ENCODE measurements at places on chromosomes 13 and 19.

GRCh38 chr19:18204394-18205199 lies 755 bp upstream of the RAB3A start:
- no peak for DNase-seq

GRCh38 chr19:14366529-14366928 lies 14.7 kb upstream of the ADGRE5 start:
- DNase-seq, result peak; percentile 75

DNA sequence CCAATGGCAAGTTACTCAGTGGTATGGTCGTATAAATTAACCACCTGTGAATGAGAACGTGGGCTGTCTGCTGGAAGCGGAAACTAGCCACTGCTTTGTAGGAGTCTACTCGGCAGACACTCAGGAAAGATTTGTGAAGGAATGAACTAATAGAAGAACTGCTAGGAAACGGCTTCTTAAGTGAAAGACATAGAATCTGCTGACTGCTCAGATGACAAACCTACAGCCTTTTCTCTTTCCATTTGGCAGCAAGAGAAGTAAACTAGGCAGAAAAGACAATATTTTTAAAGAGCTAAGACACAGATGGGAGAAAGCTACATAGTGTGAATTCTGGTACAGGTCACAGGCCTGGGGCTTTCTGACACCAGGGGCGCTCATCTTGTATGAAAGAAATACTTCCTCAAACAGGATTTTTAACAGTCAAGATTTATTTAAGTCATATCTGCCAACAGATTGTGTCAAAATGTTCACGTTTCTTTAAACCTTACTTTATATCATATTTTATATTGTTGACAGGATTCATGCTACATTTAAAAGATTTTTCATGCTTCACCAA lies 78.4 kb downstream of the MIPEP start:
- no peak for DNase-seq

GRCh38 chr19:31347828-31348392 lies 1.3 kb downstream of the TSHZ3 start:
- DNase-seq, result no peak

DNA sequence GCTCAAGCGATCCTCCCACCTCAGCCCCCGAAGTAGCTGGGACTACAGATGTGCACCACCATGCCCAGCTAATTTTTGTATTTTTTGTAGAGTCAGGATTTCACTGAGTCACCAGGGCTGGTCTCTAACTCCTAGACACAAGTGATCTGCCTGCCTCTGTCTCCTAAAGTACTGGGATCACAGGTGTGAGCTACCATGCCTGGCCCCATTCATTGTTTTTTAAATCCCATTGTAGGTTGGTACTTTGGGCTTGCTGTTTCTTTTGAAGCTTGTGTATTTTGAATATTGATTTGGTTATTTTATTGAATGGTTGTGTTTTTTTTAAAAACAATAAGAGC lies 26.7 kb downstream of the ZMYM2 start:
- no peak for DNase-seq

DNA sequence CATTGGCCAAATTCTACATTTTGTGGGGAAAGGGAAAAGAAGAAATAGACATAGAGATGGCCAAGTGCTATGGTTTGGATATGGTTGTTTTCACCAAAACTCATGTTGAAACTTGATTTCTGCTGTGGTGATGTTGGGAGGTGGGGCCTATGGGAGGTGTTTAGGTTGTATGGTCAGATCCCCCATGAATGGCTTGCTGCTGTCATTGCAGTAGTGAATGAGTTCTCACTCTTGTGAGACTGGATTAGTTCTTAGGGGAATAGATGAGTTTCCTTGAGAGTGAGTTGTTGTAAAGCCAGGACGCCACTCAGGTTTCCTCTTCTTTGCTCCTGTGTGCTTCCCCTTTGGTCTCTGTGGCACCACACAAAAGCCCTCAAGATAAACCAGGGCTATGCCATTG lies 242.6 kb upstream of the RFC3 start:
- no peak for DNase-seq

DNA sequence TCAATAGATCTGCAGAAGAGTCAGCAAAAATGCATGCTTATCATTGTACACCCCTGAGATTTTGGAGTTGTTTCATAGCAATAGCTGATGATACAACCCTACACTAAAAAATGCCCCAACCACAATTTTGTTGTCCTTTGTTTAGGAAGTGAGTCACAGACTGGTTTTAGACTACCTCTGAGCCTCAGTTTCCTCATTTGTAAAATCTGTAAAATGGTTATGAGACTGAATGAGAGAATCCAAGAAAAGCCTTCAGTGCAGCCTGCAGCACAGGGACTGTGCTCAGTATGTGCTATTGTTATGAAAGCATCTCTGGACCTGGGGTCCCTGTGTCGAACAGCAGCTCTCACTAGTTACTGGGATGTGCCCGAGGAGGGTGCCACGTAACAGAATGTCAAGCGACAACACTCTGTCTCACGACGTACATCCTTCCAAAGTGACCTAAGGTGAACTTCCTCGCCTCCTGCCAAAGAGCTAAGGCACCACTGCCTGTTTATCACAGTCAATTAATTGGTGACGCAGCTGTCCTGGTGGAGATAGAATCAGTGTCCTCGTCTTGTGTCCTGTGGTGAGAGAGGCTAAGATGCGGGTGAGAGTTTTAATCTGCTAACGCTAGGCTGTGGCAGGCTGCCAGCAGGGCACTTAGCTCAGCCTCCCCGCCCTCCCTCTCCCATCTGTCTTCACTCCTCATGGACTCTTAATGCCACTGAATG lies 18.1 kb downstream of the DHRS12 start:
- DNase-seq, result no peak

GRCh38 chr19:32067685-32068084 lies 277.7 kb upstream of the ZNF507 start:
- DNase-seq, result no peak

DNA sequence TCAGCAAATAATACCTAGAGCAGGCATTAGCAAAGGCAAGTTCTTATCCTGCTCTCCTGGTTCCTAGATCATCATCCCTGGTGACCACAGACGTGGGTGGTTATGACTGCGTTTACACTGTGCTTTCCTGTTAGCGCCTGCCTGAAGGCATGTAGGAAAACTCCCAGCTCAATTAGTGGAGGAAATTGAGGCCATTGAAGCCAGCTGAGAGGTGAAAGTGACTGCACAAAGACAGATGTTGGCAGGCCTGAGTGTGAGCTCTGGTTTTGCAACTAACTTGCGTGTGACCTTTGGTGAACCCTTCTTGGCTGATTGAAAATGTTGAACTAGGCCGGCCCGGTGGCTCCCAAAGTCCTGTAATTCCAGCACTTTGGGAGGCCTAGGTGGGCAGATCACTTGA lies 17.5 kb upstream of the NWD1 start:
- DNase-seq, result no peak

DNA sequence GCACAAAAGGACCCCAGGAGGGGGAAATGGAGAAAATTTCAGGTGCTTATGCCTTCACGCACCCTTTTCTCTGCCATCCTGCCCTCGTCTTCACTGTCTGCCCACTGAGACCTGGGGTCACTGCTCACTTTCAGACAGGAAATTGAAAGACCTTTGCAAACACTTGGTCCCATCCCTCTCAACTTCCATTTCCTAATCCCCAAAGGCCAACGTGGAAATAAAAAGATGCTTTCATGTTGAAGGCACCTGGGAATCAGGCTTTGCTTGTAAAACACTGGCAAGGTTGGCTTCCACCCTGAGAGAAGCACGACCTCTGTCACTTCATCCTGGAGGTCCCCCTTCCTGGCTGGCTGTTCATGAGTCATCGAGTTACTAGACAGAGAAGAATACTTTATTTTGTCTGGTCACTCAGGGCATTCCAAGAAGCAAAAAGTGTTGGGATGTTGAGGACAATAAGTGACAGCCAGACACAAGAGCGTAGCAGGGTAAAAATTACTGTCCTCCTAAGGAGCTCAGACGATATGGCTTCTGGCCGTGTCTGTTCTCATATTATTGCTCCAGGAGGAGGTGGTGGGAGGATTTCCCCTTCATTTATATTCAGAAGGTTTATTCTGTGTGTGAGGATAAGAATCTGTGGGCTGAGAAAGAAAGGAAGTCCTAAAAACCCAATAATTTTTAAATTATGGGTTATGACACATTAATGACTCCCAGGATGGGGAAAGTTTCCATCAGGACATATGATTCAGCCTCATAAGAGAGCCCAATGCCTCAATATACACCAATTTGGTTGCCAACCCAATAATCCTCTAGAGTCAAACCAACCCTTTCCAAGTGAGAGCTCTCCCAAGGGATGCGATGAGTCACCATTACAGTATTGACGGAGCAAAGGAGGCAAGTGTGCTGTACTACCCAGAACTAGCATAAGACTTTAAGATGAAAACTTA lies 409.0 kb downstream of the COG6 start:
- no peak for DNase-seq

DNA sequence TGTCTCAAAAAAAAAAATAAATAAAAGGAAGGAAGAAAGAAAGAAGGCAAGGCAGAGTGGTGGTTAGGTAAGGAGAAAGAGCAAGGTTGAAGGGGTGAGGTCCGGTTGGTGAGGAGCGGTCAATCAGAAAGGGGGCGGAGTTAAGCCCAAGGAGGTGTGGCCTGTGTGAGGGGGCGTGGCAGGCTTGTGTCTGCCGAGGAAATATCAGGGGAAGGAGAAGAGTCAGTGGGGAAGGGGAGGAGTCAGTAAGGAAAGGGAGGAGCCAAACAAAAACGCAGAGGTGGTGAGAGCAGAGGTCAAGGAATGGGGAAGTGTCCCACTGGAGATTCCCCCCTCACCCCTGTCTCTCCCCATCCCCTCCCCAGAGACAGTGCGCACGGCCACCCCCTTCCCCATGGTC lies 5.9 kb downstream of the CACNG7 start:
- DNase-seq, result no peak

- no peak for DNase-seq
These were observed 45.5 kb downstream of the OLFM4 start for GRCh38 chr13:53074114-53074513.

- peak; percentile 75 for DNase-seq
These were observed at the start of gene ZNF763 for GRCh38 chr19:11964858-11965645. TSS of gene ZNF763 (plus strand) at chr19:11965040. CDS start at chr19:11965209, 169 bp downstream.
